ENCODE measurements at places on chromosomes 16 and 17.

GRCh38 chr16:89242795-89243200, 25.3 kb downstream of the ZNF778 start:
- DNase-seq: no peak

DNA sequence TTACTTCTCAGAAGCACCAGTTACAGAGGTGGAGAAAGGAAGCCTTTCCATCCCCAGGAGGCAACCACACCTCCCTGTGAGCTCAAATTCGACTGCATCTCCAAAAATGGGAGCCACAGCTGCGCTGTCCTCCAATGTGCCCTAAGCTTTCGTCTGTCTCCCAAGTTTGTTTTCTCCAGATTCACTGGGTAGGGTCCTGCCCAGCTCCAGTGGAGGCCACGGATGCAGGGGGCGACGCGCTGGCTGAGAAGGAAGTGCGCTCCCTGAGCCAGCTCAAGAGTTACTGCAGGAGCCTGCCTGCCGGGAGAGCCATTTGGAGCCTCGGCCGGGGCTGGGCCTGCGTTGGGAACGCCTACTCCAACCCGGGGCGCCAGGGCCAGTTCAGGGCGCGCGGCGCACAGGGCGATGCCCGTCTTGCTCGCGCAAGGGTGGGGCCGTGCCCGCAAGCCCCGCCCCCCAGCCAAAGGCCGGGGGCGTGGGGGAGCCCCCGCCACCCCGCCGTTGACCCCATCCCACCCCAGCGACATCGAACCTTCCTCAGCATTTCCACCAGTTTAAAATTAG, 19.5 kb downstream of the SIAH1 start:
- peak; percentile 94 for DNase-seq

GRCh38 chr17:27199948-27200347, 94.0 kb upstream of the WSB1 start:
- no peak for DNase-seq

GRCh38 chr17:12591021-12591735, 74.5 kb upstream of the MYOCD start:
- no peak for DNase-seq

GRCh38 chr16:3511286-3512180, 10.7 kb downstream of the CLUAP1 start:
- no peak for DNase-seq

DNA sequence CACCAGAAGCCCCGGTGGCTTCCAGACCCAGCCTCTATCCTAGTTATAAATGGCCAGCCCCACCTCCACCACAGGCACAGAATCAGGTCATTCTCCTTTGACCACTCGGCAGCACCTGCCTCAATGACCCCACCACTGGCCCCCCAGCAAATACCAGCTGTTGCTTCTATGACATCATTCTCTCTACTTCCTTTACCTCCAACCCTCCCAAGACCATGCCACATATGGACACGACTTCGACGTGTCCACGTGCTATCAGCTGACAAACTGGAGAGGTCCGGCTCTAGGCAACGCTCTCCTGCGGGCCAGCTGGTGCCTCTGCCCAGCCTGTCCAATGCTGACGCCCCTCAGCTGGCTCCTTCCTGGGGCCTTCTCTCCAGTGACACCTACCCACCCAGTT, 5.9 kb downstream of the ALYREF start:
- DNase-seq: no peak
